ENCODE measurements at places on chromosomes 1 and 21. TPM values are rescaled to one million over a fixed set of nuclear protein-coding genes. Genes with fewer than 3 reads are reported as not detected.

The AUNIP gene
- 2.1 TPM for total RNA-seq

The EPHA8 gene
- 0.23 TPM for total RNA-seq

GRCh38 chr21:25175938-25176337 lies 431.3 kb downstream of the MRPL39 start:
- no peaks in the 10 kb centered on the region for H3K27me3 ChIP-seq
- DNase-seq, result no peak
- H3K27ac ChIP-seq, result no peak overlapping the region
- no peak overlapping the region for H3K4me3 ChIP-seq

GRCh38 chr1:93483606-93484005 lies 35.7 kb downstream of the FNBP1L start:
- H3K27me3 ChIP-seq, result no peaks in the 10 kb centered on the region
- no peak overlapping the region for H3K4me3 ChIP-seq
- DNase-seq, result no peak
- no peaks in the 10 kb centered on the region for H3K4me1 ChIP-seq
- H3K27ac ChIP-seq, result no peak overlapping the region

Data from astrocyte (in vitro differentiated cells and primary cell).